ENCODE measurements at places on chromosomes 5 and 9.

- no peak for DNase-seq
These were observed 285.7 kb downstream of the DNAH5 start for GRCh38 chr5:13658761-13659160.

DNA sequence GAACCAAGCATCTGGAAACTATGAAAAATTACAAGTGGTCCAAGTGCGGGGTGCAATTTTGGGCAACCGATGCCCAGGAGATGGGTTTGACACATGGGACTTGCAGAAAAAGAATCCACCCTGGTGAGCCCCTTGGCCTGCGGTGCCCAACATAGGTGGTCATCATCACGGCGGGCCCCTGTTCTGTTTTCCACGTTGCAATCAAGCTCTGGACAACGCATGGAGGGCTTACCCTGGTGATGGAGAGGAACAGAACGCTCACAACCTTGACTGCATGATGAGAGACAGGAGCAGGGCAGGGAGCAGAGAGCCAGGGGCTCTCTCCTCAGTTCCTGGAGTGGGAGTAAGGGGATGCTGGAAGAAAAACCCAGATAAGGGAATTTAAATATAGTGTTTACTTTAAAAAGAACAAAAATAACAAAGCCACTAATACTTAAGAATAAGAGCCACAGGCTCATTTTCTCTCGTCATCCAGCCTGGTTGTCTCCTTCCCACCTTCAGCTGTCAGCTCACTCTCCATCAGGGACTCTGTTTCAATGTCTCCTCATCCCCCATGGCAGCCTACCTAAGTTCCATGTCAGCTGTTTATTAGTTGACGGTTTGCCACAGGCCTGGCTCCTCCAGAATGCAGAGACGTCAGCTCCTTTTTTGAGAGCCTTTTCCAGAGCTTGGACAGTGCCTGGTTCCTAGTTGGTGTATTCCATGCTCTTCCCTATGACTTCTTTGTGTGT, 172.1 kb downstream of the GADD45G start:
- DNase-seq, result no peak

DNA sequence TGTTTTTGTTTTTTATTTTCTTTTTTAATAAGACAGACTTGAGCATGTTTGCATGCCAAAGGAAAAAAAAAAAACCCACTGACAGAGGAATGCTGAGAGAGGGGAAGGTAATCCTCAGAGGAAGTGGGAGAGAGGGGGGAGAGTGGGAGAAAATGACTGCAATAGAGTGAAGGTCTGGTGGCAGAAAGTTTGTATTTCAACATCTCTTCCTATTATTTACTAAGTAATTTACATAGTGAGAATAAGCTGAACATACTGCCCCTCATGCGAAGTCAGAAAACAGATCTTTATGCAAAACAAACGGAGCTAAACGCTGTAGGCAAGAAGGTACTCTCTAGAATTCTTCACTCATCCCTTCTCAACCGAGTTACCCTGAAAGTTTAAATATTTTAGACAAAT, 45.0 kb downstream of the ELL2 start:
- DNase-seq, result no peak

DNA sequence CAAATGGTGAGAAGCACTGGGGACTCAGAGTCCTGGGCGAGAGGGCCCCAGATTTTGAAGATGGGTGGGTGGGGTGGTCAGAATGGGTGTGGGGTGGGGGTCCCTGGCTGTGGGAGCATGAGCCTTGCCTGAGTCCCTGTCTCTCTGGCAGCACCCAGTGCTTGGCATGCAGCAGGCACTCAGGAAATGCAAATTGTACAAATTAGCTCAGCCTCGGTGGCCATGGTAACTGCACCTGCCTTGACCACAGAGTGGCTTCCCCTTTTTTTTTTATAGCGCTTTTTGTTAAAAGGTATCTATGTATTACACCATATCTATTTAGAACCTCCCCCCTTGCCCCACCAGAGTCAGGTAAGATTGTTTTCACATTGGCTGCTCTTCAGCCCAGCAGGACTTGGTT, 19.2 kb upstream of the PITX1 start:
- DNase-seq, result no peak

- no peak for DNase-seq
These were observed 78.8 kb downstream of the PDE6A start for GRCh38 chr5:149865746-149866145.

DNA sequence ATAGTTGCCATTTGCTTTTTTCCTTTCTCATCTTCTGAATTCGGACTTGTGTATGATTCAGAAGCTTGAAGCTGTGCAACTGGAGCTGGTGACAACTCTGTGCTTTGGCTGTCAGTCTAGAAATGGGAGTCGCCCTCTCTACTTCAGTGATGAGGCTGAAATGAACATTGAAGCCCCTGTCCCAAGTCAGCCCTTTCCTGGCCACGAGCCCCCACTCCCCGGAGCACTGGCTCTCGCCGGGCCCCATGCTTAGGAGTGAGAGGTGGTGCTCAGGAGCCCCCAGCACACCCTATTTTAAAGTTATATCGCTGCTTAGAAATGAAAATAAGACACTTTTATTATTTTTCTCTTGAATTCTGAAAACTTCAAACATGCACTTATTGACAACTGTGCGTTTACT, 66.0 kb downstream of the PSMB7 start:
- DNase-seq, result no peak

DNA sequence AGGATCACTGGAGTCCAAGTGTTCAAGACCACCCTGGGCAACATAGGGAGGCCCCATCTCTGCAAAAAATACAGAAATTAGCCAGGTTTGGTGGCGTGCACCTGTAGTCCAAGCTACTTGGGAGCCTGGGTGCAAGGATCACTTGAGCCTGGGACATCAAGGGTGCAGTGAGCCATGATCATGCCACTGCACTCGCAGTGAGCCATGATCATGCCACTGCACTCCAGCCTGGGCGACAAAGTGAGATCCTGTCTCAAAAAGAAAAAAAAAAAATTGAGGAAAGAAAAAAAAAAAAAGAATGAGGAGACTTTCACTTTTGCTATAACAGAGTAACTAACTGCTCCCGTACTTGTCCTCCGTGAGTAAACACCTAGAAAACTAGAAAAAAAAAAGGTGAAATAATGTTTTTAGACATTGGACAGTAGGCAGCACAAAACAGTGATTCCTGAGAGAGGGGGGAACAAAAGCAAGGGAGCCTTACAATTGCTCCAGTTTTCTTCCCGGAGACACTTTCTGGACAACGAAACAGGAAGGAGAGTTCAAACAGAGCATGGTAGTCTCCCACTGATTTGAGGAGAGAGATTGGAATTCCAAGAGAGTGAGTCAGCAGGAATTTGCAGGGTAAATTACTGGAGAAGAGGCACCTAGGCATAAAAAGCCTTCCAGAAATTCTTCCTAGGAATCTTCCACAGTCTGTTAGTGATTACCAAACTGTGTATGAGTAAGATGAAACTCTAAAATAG, 6.9 kb upstream of the ZBTB5 start:
- DNase-seq, result no peak

GRCh38 chr5:132657676-132658380, at the start of gene IL13:
Gene IL13, plus strand, starts transcription at chr5:132658173. Its CDS starts 14 bp downstream, at chr5:132658187.
- no peak for DNase-seq

DNA sequence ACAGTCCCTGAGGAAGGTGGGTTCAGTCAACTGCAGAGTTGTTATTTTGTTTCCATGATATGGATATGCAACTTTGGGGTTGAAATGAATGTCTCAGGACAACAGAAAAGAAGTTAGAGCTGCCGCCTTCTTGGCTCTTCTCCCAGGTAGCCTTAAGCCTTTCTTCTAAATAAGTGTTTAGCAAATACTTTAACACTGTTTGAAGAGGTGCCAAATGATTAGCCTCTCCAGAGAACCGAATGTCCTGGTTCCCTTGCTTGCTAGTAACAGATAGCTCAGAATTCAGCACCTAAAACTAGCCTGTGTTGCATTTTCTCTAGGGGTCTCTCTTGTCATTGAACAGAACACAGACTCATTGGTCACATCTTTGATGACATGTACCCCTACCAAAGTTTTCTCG, 127.7 kb upstream of the PIK3R1 start:
- DNase-seq, result no peak

DNA sequence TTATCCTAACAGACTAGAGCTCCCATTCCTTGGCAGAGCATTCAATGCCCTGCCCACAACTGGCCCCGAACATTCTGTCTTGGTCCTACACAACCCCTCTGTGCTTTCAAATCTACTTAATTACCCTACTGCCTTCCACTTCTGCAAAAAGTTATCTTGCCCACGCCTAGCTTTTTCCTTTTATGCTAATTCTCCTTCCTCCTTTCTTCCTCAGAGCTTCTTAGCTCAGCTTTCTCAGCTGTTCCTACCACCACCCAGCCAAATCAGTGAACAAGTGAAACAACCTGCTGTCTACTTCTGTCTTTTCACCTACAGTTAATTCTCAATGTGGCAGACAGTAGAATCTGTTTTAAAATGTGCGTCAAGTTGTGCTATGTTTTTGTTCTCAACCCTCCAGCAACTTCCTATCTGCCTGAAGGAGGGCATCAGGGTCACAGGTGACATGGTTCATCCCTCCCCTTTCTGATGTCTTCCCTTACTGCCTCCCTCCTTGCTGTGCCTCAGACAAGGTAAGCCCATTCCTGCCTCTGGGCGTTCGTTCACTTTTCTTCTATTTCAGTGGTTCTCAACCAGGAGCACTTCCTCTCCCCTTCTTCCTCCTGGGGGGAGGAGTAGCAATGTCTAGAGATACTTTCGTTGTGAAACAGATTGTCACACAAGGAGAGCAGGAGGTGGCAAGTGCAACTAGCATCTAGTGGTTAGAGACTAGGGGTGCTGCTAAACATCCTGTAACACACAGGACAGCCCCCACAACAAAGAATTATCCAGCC, 1.3 kb upstream of the REEP5 start:
- peak; percentile 2 for DNase-seq

- no peak for DNase-seq
These were observed 1.0 kb upstream of the TSLP start for GRCh38 chr5:111070272-111071134.

DNA sequence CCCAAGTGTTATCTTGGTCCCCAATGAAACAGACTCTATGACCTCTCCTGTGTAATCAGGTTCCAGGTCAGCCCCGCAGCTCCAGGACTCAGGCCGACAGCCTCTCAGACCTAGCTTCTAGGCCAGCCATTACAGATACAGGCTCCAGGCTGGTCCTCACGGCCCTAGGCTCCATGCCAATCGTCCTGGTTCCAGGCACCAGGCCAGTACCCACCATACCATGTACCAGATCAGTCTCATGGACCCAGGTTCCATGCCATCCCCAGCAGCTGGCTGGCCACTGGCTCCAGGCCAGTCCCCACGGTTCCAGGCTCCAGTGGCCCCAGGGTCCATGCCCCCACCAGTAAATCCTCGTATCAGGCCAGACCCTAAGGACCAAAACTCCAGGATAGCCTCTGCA, 1326.6 kb upstream of the C9orf72 start:
- DNase-seq, result no peak

- DNase-seq, result no peak
These were observed 30.7 kb downstream of the INVS start for GRCh38 chr9:100129772-100130171.

GRCh38 chr5:73519531-73520283, 21.5 kb downstream of the BTF3 start:
- DNase-seq, result peak; percentile 84

DNA sequence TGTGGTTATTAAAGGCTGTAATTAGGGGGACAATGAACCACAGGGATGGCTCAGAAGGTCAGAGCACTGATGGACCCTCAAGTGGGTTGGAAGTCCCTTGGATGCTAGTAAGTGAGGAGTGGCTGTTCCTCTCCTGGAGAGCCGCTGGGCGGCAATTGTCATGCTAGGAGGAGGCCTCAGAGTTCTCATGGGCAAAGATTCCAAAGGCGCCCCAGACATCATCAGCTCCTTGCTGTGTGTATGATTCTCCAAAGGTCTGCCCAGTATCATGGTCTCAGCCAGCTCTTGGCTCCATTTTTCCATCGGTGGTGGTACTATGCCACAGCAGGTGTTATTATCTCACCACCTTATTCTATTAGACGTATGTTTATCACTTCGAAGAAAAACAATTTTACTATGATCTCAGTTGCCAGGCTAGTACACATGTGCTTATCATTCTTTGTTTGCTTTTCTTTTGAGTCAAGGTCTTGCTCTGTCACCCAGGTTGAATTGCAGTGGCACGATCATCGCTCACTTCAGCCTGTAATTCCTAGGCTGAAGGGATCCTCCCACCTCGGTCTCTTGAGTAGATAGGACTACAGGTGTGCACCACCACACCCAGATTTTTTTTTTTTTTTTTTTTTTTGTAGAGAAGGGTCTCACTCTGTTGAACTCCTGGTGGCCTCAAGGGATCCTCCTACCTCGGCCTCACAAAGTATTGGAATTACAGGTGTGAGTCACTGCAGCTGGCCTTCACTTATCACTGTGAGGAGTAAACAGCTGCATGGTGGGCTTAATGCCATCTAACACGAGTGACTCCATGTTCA, 46.8 kb downstream of the EXOSC2 start:
- DNase-seq, result no peak

DNA sequence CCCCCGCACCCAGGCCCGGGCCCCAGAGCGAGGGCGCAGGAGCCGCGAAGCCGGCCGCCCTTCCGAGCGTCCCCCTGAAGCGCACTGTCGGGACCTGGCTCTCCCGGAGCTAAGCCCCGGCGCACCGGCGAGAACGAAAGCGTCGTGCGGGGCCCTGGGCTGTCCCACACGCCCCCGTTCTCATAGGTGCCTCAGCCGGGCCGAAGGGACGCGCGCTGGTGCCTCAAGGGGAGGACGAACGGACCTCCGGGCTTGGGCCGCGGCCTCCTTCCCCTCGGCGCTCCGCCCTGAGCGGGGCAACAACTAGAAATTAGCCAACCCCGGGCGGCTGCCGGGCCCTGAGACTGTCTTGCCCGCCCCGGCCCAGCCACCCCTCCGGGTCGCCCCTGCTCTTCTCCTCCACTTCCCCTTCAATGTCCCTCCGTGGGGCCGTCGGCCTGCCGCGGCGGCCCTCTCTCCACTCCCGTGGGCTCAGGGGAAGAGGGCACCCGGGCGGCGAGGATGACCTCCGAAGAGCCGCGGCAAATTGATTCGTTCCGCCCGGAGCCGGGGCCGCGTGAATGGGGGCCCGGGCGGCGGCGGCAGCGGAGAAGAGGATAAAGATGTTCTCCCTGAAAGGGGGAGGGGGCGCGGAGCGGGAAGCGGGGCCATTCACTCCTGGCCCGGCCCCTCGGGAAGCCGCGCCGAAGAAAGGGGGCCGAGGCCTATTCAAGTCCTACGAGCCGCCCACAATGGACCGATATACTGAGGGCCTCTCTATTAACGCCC, 3.5 kb upstream of the PRDM12 start:
- no peak for DNase-seq

GRCh38 chr5:109852371-109853155, 162.8 kb downstream of the MAN2A1 start:
- no peak for DNase-seq

DNA sequence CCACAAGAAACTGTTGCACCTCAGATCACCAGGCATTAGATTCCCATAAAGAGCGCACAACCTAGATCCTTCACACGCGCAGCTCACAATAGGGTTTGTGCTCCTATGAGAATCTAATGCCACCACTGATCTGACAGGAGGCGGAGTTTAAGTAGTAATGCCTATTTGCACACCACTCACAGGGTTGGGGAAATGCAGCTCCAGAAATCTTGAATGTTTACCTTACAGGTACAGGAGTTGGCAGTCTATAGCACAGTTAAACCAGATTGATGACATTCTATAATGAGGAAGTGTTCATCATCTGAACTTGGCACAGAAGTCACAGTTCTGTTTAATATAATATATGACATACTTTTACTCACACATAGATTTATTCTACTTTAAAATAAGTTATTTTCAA, 732.2 kb upstream of the ZNF608 start:
- no peak for DNase-seq

All from midbrain (tissue), 1 donor.